Hematopoietic multipotent progenitor cell treated with erythropoietin and hydrocortisone succinate and interleukin-3 and kit ligand, for 4 days (in vitro differentiated cells): ENCODE measurements at places on chromosomes 7 and 10.

- DNase-seq = no peak
These were observed 20.0 kb downstream of the TMEM273 start for GRCh38 chr10:49168171-49168540.

GRCh38 chr7:31651234-31652062, 35.6 kb upstream of the PPP1R17 start:
- no peak for DNase-seq

DNA sequence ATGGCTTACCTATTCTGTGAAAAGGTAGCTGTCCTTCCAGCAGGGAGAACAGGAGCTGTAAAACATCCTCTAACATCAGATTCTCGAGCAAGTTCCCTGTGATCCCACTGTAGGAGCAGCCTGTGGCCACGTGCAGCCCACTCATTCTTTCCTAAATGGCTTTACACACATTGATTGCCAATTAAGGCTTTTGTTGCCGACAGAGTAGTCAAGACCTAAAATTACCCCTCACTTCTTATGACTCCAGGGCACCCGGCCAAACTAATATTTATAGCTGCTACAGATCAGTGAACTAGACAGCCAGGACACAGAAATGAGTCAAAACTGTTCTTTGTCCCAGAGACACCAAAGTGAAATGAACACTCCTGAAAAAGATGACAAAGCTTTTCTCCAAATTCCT, 832.1 kb downstream of the SORCS3 start:
- no peak for DNase-seq

DNA sequence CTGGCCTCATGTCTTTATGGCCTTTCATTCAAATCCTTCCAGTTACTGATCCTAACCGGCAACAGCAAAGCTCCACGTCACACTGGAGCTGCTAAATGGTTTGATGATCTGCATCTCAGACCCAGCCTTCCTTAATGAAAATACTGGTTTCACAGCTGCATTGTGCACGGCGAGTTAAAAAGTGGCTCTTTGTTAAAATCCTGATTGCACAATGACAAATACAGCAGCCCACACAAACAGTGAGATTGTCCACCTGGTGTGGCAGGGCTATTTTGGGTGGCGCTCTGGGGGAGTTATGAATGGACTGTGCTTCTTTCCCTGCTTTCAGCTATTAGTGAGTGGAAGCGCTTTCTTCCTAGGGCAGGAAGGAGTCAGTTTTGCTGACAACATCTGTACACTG, 63.4 kb upstream of the C1QL3 start:
- no peak for DNase-seq

DNA sequence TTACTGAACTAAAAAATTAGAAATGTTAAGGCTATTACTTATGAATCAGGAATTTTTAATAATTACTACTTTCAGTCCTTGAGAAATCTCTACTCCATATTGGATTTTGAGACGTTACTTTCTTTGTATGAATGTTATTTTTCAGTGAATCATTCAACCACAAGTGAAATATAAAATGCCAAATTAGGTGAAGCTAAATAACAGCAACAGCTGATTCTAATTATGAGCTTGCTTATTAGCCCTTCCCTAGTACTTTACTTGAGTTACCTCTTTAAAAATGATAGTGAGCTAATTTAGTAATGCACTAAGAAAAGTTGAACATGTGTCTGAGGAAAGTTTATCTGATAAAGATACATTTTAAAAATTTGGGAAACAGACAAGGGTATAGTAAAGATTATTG, 51.4 kb downstream of the PCGF5 start:
- DNase-seq = no peak

- DNase-seq = no peak
These were observed 121.9 kb downstream of the GFRA1 start for GRCh38 chr10:116151076-116151475.

DNA sequence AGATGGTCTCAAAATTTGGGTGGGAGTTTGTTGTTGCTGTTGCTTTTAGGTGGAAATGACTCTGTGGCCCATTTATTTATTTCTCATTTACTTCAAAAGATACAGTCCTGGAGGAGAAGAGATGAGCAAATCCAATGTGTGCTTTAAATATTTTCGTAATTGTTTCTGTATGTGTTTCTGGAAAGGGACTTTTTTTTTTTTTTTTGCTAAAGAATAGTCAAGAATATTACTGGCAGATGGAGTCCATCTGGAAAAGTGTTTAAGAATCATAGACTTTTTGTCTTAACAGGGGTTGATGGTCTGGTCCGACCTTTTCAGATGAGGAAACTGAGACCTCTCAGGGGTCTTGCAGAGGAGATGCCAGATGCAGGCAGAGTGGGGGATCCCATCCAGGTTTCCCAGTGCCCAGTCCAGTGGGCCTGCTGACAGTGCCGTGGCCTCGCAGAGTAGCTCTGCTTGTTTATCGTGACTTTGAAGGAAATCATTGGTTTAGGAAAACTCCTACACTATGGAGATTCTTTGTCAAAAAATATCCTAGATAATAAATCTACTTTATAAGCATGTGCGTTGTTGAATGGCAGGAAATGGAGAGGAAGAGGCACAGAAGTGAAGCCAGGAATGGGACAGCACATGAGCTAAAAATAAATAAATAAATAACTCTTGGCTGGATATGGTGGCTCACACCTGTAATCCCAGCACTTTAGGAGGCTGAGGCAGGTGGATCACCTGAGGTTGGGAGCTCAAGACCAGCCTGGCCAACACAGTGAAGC, 164.3 kb upstream of the SVIL start:
- no peak for DNase-seq

GRCh38 chr10:50648089-50648934, 24.6 kb upstream of the SGMS1 start:
- no peak for DNase-seq

- DNase-seq = no peak
These were observed 35.9 kb downstream of the ADAP1 start for GRCh38 chr7:918441-919113.

GRCh38 chr10:18699849-18700840, 40.9 kb downstream of the ARL5B start:
- peak; percentile 66 for DNase-seq

- no peak for DNase-seq
These were observed 68.1 kb downstream of the CPEB3 start for GRCh38 chr10:92222603-92223262.

GRCh38 chr10:48242171-48242904, 32.2 kb downstream of the FRMPD2 start:
- DNase-seq = no peak

DNA sequence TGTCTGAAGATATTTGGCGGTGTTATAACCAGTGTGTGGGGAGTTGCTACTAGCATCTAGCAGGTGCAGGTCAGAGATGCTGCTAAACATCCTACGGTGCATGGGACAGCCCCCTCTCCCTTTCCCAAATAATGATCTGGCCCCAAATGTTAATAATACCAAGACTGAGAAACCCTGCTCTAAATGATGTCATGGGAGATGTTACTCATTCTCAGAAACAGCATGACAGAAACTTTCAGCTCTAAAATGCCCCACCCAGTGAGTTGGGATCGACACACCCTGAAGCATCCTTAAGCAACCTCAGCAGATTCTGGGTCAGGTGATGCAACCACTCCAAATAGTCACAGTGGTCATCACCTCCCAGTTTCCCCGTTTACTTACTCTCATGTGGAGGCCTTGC, 108.8 kb upstream of the MPP7 start:
- DNase-seq = no peak

DNA sequence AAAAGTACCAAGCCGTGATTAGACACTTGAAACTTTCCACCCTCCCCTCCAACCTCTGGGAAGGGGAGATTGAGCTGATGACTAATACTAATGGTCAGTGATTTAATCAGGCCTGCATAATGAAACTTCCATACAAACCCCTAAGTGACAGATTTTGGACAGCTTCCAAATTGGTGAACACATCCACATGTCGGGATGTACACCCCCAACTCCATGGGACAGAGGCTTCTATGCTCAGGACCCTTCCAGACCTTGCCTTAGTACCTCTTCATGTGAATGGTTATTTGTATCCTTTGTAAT, 4.8 kb downstream of the NUB1 start:
- DNase-seq = no peak

DNA sequence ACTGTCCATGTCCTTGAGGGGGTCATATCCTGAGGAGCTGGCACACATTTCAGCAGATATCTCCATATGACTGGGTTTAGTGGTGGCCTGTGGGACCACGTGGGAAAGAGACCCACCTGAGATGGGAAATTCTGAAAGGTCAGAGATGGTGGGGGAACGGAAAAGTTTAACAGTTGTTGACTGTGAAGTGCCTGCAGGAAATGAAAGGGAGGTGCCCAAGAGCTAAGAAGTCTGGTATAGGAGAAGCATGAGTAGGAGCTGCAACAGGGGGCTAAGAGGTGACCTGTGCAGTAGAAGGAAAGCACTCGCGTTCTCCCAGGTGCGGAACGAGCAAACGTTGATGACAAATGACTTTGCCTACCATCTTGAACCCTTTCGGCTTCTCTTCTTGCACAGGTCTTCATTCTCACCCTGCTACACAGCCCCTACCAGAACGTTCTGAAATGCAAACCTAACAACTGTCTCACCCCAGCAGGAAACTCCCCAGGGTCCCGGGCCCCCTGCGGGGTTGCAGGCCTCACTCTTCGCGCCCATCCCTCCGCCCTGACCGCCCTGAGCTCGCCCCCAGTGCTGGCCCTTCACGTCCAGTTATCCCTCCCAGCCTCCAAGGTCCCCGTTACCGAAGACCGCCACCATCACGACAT, 9.8 kb upstream of the FXYD4 start:
- peak; percentile 30 for DNase-seq

GRCh38 chr7:102119925-102120324, 166.7 kb upstream of the SH2B2 start:
- no peak for DNase-seq

DNA sequence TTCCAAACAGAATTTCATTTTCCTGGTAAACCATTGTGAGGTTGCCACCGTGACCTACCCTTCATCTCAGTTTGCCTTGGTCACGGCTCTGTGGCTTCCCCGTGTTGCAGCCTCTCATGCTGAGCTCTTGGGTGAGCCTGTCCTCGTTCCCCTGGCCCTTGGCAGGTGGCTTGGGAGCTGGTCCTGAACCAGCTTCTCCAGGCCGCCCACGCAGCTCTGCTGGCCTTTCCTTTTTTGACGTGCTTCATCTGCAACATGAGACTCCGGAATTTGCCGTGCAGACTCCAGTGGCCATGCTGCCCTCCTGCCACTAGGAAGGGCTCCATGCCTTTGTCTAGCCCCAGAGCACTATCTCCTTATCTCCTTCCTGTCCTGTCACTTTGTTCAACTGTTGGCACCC, 93.0 kb upstream of the NPS start:
- DNase-seq = peak; percentile 5

DNA sequence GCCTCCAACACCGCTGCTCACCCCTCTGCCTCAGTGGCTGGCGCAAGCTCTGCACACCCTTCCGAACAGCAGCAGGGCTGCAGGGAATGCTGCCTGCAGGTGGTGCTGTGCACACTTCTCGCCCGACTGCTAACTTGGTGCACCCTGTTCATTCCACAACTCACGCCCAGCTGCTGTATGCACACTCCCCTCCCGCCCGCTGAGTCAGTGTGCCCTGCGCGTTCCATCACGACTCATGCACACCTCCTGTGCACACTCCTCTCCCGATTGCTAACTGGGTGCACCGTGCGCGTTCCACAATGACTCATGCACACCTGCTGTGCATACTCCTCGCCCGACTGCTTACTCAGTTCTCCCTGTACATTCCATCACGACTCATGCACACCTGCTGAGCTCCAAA, 21.5 kb downstream of the ADARB2 start:
- DNase-seq = peak; percentile 33

GRCh38 chr7:21867226-21867625, 78.5 kb downstream of the CDCA7L start:
- no peak for DNase-seq

DNA sequence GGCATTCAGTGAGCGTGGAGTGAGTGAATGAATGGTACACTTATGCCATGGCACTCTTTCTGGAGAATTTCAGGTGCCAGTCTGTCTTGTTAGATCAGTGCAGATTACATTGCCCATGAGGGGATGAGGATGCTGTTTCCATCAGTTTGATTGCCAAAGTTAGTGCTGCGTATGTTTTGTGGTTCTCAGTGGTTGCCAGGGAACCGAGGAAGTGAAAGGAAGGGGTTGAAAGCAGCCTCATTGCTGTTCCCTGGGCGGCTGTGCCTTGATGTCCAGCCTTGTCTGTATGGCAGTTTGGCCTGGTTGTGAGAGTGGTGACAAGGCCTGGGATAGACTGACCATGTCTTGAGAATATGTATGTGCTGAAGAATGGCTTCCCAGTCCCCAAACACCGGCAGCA, 30.2 kb downstream of the WBP1L start:
- peak; percentile 57 for DNase-seq

GRCh38 chr7:45259966-45260646, 102.5 kb downstream of the RAMP3 start:
- peak; percentile 77 for DNase-seq

DNA sequence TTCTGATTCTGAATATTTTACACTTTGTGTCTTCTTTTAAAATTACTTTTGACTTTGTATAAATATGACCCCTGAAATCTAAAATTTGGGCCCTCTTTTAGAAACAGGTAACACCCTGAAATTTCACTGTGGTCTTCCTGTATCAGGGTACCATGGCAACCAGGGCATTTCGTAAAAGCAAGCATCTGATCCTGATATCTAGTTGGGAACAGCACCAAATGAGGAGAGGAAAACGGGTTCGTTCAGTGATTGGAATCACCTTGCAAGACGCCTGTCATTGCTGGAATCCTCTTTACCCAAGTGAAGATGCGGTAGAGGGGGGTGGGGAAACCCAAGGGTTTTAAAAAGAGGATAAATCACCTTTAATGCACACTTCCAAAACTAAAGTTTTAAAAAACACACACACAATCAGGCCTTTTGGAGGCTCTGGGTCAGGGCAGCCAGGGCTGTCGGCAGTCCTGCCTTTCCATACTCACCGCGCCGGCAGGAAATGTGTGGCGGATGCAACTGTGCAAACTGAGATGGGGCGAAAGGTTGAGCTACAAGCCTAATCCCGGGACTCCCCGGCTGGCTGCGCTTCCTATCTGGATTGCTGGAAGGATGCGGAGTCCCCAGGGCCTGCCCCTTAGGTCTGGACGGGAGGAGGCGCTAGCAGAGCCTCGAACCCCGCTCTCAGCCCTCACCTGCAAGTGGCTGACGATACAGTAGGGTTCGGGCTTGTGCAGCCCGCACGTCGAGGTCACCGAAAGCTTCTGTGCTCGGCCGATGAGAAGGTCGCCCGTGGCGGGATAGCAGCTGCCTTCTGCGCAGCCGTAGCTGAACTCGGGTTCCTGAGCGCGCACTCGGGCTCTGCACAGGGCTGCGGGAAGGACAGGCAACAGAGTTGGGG, 1.8 kb downstream of the LAMB1 start:
- DNase-seq = peak; percentile 26

- DNase-seq = peak; percentile 46
These were observed 506 bp downstream of the MCM10 start for GRCh38 chr10:13161857-13162271.

GRCh38 chr7:81783818-81784217, 14.0 kb upstream of the HGF start:
- no peak for DNase-seq
